ENCODE measurements at places on chromosomes 12 and 14.

- no peak for DNase-seq
These were observed 53.4 kb upstream of the FOXN3 start for GRCh38 chr14:89470401-89470800.

GRCh38 chr12:24839268-24839791 lies 109.6 kb downstream of the BCAT1 start:
- DNase-seq: no peak

- no peak for DNase-seq
These were observed 11.3 kb upstream of the SAMD4A start for GRCh38 chr14:54555651-54556050.

DNA sequence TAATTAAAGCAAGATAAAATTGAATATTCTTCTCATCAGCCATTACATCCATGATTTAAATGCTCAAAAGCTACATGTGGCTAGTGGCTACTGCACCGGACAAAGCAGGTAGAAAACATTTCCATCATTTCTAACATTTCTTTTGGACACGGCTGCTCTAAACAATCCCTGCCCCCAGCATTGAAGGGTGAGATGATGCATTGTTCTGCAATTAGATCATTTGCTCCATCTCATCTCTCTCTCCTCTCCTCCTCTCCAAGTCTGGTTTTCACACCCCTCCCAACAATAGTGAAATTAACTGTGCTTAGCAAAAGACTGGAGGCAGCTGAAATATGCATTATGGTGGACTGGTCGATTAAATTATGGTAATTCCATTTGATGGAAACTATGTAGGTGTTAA lies 288.5 kb downstream of the KSR2 start:
- DNase-seq: no peak

DNA sequence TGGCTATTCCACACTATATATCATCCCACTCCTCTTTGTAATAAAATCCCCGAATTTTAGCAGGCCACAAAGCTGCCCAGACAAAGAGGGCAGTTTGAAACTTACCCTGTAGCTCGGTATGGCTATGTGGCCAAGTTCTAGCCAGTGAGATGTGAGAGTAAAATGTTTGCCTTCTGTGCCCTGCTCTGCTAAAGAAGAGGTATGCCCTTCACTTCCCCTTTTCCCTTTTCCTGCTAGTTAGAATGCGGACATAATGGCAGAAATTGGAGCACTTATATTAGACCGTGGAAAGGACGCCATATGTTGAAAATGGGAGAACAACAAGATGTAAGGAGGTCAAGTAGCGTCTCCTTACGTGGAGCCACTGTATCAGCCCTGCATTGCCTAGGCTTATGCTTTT lies 11.5 kb upstream of the CCDC91 start:
- no peak for DNase-seq

DNA sequence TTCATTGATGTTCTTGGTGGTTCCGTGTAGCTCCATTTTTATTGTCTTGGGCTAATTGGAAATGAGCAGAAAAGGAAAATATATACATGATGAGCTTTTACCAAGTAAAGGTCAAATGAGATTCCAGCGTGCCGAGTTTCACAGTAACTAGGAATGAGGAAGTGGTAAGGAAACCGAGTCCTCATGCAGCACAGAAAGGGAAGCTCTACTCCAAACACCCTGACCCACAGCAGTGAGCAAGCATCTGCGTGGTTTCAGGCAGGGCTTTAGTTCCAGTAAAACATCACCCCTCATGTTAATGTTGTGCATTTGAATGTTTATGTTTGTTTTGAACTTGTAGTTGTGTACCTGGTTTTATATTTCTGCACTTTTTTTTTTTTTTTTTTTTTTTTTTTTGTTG lies 208.0 kb downstream of the SLC41A2 start:
- DNase-seq: no peak

DNA sequence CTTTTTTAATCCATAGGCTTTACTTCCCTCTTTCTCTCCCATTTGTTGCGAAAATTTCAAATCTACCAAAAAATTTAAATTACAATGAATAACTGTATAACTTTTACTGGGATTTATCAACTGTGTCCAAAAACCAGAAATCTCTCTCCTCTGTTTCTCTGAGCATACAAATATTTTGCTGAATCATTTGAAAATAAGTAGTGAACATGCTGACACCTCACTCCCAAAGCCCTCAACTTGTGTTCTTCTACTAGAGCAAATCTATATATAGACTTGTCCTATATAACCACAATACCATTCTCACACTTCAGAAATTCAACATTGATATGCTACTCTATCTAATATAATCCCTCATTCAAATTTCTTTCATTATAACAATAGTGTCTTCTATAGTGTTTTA lies 53.1 kb downstream of the SLCO1C1 start:
- no peak for DNase-seq

GRCh38 chr14:23877111-23877510 lies 76.5 kb upstream of the DHRS4 start:
- DNase-seq: no peak

DNA sequence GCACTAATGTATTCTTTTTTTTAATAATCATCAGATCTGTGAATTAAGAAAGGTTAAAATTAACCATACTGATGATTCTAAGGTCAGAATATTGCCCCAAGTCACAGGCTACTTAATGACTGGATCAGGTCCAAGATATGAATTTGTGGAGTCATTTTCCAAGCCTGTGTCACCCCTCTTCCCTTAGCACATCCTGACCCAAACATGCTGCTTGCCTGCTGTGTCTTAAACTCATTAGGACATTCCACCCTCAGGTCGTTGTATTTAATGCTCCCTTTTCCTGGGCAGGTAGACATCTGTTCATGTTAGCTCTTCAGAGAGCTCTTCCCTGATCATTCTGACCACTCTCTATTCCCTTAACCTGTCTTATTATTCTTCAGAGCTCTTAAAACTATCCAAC lies 463.5 kb upstream of the PDE3A start:
- DNase-seq: no peak

- DNase-seq: no peak
These were observed 6.7 kb upstream of the BATF start for GRCh38 chr14:75515629-75515996.

GRCh38 chr12:52720365-52720886 lies 17.1 kb upstream of the KRT77 start:
- DNase-seq: no peak

- DNase-seq: no peak
These were observed 27.2 kb downstream of the SYT1 start for GRCh38 chr12:78891646-78892353.

DNA sequence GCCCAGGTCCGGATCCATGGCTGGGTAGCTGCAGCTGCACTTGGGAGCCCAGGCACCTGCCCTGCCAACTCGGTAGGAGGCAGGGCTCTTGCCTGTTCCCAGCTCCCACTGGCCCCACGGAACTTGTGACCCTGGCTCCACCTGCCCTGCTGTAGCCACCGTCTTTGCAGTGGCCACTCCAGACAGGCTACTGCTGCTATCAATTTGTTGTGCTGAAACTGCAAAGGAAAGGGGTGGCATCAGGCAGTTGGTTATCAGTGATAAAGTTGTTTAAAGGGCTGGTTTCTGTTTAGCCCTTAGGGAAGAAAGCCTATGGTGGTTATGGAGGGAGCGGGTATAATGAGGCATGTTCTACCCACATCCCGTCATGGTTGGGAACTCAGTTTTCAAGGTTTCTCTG lies 32.1 kb upstream of the ARID2 start:
- no peak for DNase-seq

DNA sequence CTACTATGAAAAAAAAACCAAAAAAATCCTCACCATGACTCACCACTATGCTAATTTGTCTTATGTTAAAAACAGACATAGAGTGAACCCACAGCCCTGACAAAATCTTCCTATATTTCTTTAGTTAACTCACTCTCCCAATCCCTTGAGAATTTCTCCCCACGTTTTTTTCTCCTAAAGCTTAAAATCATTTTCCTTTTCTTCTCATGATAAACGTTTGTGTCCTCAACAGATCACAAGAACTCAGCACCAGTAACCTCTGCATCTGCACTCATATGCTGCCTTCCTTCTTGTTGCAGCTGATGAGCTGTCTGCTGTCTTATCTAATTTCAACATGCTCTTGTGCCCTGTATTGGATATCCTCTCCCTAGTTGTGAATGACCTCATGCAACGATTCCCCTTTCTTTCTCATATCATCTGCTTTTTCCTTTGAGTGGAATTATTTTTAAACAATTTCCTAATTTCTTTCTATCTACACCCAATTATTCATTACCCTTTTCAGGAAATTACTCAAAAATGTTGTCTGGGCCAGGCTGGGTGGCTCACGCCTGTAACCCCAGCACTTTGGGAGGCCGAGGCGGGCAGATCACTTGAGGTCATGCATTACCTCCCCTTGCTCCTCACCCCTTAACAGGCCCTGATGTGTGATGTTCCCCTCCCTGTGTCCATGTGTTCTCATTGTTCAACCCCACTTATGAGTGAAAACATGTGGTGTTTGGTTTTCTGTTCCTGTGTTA lies 427.5 kb upstream of the MGAT4C start:
- no peak for DNase-seq

DNA sequence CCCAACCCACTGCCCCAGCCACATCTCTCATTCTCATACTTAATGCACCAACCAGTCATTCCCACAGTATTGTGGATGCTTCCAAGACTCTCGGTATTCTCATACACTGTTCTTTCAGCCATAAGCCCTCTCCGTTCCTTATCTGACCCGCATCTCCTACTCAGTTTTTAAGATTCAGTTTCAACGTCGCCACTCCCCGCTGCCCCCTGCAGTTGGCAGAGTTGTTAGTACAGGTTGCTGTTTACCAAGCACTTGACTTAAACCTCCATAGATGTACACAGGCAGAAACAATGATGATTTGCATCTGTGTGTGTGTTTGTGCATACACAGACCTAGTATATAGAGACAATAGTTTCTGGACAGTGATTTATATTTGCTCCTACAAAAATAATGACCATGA lies 40.2 kb downstream of the PAH start:
- no peak for DNase-seq

- DNase-seq: no peak
These were observed 15.6 kb downstream of the PTGDR start for GRCh38 chr14:52283099-52283498.

- DNase-seq: no peak
These were observed 63.1 kb downstream of the DRAM1 start for GRCh38 chr12:101940400-101940950.

GRCh38 chr14:59570122-59570521 lies 6.5 kb downstream of the CCDC175 start:
- peak; percentile 14 for DNase-seq

DNA sequence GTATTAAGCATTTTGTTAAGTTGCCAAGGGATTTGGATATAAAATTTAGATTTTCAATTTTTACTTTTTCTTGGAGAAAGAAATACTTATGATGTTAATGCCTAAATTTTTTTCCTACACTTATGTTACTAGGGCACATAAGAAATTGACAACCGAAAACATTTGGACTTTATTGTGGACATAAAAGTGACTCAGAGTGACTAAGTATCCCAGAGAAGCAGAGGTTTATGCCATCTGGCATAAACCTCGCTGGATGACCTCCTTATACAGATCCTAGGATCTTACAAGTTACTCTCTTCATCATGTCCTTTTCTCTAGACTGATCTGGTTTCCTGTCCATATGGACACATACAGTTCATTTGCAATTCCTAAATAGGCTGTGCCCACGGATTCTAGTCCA lies 89.8 kb downstream of the RERG start:
- DNase-seq: peak; percentile 61

DNA sequence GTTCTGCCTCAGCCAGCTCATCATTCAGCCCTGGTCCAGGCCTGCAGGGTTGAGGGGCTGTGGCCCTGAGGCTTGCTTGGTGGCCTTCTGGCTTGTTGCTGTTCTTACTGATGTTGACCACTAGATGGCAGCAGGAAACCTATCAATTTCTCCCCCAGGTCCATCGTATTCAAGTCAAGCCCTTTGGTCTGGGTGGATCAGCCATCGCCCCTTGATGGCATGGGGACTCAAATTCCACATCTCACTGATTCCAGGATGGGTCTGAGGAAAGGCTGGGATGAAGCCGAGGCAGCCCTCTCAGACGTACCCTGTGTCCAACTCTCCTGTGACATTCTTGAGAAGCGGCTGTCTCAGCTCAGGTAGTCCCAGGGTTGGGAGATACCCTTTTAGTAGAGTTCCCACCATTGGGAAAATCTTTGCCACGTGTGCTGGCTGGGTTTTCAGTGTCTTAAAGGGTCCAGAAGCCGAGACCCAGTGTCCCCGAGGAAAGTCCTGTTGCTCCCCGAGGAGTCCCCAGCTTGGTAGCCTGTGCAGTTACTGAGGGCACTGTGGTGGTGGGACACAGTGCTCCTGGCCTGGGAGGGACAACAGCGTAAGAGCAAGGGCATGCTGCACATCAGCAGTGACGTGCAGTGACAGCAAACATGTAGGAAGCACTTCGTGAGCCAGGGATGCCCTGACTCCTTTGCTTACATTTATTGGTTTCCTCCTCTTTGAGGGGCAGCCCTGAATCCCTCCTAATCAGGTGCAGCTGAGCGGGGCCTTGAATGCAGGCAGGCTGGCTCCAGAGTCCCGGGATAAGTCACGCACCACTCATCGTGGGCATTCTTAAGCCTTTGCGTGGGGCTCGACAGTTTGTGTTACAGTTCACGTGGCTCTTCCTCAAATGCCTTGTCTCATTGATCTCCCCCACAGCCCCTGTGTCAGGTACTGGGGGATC lies 58.6 kb downstream of the TSPAN9 start:
- peak; percentile 79 for DNase-seq

DNA sequence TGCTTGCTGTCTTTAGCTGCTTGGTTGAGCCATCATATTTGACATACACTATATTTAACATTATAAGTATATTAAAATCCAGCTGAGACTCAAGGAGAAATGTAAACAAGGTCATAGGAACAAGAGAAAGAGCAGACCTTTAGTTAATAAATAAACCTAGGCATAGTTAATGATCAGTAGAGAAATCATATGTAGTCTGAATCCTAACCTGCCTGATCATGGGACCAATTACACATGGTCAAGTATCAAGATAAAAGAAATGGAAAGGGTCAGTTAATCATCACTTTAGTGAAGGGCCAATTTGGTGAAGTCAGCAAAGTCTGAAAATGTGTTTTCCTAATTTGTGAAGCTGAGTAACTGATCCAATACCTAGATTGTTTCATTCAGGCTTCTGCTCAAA lies 7.5 kb downstream of the RNF212B start:
- DNase-seq: no peak

GRCh38 chr14:79841433-79841832 lies 369.9 kb downstream of the DIO2 start:
- DNase-seq: no peak

GRCh38 chr12:65854629-65855028 lies 30.3 kb downstream of the HMGA2 start:
- no peak for DNase-seq
